Cortex of kidney (tissue), 1 donor: ENCODE measurements at places on chromosomes 1 and 21.

DNA sequence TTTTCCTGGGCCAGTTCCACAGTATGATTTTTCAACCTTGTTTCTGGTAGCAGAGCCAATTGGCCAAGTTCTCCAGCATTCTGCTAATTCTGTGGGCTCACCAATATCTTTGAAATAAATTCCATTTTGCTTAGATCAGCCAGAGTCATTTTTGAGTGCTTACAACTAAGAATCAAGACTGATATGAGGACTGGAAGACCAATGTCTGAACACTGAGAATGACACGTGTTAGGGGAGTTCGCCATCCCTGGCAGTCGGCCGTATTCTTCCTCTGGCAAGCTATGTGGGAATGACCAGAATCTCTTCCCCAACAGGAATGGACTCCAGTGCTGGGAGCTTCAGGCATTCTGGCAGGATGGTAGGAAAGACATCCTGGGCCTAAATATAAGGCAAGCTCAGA, 4.9 kb upstream of the TENT5C start:
- DNase-seq: no peak

DNA sequence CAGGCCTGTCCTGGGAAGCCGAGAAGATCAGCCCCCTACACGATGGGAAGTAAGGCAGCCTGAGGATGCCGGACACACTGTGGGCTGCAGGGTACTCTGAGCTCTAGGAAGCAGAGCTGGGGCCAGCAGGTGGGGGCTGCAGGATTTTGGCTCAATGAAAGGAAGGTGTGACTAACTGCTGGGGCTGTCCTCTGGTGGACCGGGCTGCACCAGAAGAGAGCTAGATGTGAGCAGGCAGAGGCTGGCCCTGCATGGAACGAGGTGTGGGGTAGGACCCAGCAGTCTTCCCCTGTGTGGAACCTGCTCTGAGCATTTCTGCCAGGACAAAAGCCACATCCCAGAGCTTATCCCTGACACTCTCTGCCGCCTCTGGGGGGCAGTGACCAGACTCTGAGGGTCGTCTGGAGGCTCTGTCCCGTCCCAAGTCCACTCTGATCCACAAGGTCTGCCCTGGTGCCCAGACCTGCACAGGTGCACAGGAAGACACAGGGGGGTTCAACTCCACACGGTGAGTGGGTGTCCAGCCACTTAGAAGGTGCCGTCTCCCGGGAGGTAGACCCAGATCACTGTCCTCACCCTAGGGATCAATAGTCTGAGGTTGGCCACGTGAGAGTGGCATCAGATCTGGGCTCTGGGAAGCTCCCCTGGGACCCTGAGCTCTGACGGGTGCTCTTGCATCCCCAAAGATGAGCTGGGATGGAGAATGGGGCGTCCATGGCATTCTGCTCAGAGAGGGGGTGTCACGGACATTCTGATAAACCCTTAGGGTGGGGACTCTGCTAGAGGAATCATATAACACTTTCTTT, 187.6 kb upstream of the VAMP3 start:
- DNase-seq: no peak

DNA sequence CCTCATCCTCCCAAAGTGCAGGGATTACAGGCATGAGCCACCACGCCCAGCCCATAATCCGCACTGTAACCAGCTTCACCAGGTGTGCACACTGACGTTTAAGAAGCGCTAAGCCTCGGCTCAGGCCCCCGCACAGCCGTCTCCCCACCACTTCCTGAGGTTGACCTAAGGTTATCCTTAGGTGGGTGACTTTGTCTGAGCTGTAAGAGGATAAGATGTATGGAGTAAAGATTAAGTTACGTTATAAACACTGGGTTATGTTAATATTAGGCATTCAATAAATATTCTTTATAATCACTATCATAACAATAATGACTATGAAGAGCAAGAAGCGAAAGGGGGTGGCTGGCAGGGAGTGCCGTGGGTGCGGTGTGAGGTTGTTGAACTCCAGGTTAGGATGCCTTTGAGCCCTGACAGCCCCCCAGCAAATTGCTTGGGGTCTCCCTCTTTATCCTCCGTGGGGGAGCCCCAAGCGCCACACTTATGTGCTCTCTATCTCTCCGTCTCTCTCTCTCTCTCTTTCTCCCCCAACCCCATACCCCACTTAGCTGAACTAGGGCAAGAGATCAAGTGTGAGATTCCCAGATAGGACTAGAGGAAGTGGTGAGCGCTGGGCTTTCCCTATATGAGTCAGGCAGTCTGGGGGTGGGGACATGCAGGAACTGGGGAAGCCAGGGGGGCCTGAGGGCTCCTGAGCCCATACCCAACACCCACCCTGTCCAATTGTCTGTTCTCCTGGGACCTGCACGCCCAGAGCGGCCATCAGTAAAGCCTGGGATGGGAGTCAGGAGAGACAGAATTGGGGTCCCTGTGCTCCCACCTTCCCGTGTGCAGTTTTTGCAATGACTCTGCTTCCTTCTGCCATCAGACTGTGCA, 7.6 kb downstream of the EFHD2 start:
- DNase-seq: no peak

GRCh38 chr21:29520171-29520570, 221.4 kb downstream of the BACH1 start:
- no peak for DNase-seq

DNA sequence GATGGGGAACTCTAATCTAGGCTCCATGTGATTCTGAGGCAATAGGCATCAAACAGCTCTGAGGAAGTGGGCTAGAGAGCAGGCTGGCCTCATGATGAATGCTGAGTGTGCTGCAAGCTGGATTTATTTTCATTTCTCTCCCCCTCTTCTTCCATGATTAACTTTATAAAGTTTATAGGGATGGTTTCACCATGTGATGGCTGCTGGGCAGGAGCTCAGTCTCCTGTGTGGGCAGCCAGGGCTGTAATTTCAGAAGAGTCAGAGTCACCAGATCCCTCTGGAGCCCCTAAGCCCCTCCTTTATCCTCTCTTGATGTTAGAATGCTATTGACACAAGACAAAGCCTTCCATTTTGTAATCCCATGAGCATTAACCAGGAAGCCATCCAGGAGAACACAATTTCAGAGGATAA, 143.6 kb downstream of the CNIH3 start:
- DNase-seq: no peak

DNA sequence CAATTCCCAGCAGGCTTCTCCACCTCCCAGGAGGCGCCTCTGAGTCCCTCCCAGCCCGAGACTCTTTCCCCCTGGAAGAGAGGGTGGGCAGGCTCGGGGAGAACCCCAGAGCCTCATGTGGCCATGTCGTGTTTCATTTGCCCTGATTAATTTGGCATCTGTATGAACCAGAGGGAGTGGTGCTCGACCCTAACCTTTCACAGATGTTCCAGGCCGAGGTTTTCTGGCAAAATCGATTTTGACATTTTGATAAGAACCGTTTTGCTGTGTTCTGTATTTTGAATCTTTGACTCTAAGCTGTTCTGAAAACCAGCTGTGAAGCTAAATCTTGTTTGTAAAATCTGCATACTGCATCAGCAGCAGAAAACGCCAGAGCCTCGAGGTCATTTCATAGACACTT, 367.4 kb downstream of the CAMTA1 start:
- no peak for DNase-seq

DNA sequence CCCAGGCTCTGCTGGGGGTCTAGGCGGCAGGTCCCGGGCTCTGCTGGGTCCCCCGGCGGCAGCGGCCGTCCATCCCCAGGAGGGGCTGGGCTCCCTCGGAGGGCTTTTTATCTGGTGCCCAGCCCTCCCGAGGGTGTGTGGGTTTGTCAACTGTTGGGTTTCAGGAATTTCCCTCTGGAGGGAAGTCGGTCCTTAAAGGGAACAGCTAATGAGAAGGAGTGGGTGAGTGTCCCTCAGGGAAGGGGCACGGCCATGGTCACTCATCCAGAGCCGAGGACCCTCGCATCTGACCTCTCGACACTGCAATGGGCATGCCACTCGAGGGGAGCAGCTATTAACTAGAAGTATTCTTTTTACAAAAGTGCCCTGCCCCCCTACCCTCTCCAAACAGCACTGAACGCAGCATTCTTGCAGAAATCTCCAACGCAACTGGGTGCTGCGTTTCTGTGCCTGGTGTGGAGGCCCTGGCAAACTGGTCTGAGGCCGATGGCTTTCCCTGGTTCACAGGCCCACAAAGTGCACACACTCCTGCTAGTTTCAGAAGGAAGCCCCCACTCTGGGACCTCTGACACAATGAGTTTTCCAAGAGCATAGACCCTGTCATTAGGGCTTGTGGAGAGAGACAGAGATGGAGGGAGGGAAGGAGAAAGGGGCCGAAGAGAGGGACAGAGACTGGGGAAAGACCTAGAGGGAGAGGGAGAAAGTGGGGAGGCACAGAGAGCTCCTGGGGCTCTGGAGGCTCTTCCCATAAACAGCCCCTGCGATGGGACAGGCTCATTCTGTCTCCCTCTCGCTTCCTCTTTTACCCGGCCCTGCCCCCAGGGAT, 1.0 kb upstream of the TSPEAR start:
- DNase-seq: no peak

DNA sequence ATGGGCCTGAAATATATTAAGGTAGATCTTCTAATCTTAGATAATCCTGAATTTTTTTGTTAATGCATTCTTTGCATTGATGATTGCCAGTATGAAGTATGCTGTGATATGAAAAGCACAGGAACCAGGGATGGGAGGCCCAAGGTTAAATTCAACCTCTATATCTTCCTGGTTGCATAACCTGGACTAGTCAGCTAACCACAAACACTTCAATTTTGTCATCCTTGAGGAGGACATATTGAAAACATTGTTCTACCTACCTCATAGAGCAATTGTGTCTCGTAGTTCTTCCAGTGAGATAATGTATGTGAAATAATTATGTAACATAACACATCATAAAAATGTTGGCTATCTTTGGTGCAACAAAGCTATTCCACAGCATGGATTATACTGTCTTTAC, 25.6 kb downstream of the PDC start:
- no peak for DNase-seq

GRCh38 chr21:33015756-33016155, 10.0 kb upstream of the OLIG2 start:
- DNase-seq: no peak

- DNase-seq: no peak
These were observed 96.8 kb upstream of the ADGRL2 start for GRCh38 chr1:81703756-81704463.

DNA sequence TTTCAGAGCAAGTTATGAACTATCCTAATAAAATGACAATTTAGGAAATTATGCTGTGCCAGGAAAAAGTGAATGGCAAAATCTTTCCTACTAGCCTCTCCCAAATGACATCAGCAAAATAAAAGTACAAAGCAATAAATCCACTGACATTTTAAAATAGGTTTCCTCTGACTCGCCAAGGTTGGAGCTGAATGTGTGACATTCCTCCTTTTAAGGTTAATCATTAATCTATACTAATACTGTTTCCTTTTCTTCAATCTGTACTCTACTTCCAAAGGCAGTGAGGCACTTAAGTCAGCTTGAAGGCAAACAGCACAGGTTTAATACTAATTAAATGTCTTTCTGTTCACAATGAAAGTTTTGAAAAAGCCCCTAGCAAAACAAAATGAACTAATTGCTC, 15.7 kb downstream of the RNF19B start:
- DNase-seq: no peak

GRCh38 chr1:75492011-75492410, 118.9 kb downstream of the SLC44A5 start:
- DNase-seq: no peak

- DNase-seq: no peak
These were observed 4.7 kb downstream of the CRB1 start for GRCh38 chr1:197272791-197273190.

GRCh38 chr1:42971841-42972291, 13.2 kb upstream of the SLC2A1 start:
- DNase-seq: no peak

- DNase-seq: no peak
These were observed 1.3 kb downstream of the CRYZ start for GRCh38 chr1:74731399-74732052.

GRCh38 chr1:1573843-1574720, 581 bp downstream of the SSU72 start:
- no peak for DNase-seq

DNA sequence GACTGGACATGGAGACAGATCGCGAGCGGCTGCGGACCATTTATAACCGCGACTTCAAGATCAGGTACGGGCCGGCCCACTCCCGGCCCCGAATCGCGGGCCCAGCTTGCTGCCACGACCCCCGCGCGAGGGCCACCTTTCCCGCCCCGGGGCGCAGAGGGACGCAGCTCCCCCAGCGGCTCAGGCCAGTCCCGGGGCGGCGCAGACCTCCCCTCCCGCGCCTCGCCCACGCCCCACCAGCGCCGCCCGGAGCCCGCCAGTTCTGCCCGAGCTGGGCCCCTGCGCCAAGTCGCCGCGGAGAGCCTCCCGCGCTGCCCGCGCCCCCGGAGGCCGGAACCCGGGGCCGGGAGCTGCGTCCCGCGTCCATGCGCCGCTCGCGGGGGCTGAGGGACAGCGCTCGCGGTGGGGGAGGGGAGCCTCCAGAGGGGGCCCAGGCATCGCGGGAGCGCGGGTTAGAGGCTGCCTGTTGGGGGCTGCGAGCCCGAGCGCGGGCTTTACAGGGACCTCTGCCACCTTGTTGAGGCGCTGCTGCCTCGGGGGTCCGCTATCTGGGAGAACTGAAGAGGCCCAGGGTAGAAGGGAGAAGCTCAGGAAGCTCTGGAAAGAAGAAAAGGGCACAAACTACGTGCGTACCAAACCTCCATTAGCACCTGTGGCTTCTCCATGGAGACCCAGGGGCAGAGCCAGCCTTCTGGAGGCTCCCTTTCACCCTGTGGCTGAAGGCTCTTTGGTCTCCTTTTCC, 698 bp downstream of the MOV10 start:
- no peak for DNase-seq

DNA sequence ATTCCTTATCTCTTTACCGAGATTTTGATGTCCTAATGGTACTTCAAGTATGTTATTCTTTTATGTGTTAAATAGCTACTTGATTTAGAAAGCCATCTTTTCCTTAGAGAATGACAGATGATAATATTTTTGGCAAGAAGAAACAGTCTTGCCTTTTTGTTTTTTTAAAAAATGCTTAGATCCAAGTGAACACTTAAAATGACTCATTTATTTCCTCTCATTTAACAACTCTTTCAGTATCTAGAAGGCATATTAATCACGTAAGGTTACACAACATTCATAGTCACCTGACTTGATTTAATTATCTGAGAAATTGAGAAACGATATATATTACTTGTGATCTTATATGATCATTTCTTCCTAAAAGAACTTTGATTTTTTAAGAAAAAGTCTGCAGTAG, 52.4 kb downstream of the SUCO start:
- DNase-seq: no peak

GRCh38 chr1:6859415-6860343, 74.4 kb downstream of the CAMTA1 start:
- DNase-seq: no peak

GRCh38 chr21:43343095-43343991, 83.6 kb downstream of the SIK1 start:
- no peak for DNase-seq
